ENCODE measurements at places on chromosomes 4 and X.

DNA sequence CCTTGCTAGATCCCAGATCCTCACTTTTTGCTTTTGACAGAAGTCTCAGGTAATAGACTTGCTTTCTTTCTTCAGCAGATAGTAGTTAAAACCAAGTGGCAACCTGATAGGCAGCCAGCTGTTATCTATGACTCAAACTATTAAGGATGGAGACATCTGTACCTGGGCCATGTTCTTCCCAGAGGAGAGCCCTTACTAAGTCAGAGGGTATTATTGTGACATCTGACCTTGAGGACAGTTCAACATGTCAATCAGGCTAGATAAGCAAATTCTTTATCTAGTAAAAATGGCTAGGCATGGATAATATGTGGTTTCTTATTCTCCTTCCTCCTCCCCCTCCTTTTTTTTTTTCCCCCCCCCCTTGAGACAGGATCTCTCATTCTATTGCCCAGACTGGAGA lies 39.2 kb downstream of the TRIM2 start:
- DNase-seq: no peak

- no peak for DNase-seq
These were observed 32.5 kb upstream of the TMPRSS11F start for GRCh38 chr4:68162196-68162595.

DNA sequence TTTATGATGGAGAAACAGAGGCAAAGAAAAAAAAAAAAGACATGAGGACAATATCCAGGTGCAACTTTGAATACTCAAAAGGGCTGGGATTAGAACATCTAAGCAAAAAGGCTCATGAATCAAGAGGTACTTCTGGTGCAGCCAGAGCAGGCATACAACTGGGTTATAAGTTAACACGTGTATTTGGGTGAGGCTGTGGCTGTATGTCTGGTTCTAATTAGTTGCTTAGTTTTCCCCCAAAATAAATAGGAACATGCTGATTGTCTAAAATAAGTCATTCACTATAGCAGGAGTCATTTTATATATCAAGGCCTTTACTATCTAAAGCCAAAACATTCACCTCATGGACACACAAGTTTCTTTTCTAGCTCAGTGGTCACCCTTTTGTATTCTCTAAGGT lies 20.2 kb downstream of the NHS start:
- DNase-seq: no peak

DNA sequence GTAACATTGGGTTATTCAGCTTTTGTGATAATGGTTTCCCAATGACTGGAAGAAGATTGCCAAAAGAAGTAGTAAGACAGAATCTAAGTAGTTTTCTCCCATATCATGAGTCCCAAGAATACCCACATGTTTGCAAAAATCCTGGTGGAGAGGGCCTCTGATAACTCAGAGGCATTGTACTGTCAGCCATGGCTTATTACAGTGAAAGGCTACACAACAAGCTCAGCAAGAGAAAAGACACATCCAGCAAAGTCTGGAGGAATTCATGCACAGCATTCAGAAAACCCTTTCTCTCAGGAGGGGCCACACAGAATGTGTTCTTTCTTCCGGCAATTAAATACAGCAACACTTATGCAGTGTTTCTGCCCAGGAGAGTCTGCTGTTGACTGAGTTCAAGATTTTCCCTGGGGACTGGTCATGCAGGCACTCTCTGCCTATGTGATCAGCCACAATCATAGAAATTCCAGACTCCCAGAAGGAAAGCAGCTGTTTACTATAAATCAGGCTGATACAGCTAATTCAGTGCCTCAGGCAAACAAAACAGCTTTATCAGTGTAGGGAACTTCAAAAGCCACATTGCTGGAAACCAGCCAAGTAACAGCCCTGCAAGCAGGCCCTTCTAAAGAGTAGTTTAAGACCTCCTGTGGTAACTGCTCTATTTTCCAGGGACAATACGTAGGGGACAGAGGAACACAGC lies 937.1 kb downstream of the CCSER1 start:
- DNase-seq: peak; percentile 11

DNA sequence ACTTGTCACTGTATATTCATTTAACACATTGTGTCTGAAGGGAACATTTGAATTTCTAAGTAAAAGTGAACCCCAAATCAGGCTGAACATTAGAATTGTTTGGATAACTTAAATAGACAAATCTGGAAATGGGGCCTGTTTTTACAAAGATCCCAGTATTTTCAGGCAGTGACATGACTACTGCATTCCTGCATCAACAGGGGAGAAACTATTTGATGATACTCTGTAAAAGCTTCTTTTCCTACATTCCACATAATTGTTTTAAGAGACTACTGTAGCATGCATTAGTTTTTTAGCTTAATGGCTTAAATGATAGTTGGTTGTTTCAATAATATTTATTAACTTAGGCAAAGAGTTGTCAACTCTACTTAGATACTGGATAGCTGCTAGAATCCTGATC lies 127.0 kb downstream of the PDS5A start:
- DNase-seq: no peak

DNA sequence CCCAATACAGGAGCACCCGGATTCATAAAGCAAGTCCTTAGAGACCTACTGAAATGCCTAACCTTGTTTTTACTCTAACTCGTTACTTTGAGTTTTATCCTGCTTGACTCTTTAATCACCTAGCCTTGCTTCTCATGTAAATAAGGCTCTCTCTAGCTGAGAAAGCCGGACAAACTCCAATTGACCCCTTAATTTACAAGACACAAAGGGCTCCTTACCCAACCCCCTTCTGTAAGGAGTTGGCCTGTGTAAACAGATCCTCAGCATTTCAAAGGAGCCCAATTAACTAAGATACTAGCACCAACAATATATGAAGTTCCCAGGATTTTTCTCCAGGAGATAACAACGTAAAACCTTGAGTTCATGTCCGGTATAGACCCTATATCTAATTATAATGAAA lies 61.7 kb downstream of the CT47B1 start:
- DNase-seq: no peak

GRCh38 chr4:137558951-137559350 lies 26.7 kb upstream of the PCDH18 start:
- no peak for DNase-seq

GRCh38 chrX:118764122-118764521 lies 36.7 kb downstream of the IL13RA1 start:
- DNase-seq: no peak

- DNase-seq: no peak
These were observed 14.4 kb upstream of the CC2D2A start for GRCh38 chr4:15455290-15455689.

DNA sequence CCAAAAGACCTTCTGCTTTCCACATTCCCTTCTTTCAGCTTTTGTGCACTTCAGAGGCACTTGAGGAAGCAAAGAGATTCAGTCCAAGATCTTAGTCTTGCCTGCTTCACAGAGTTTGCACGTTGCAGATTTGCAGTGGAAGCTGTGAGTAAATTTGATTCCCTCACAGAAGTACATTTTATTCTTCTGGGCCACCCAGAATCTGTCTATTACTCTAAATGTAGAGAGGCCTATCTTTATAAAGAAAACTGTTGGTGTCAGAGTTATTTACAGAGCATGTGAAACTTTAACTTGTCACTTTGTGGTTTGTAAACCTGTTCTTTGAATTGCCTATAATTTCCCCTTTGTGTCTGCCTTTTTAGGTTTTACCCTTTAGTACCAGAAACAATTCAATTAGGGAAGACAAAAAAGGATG lies 15.5 kb downstream of the SPRY1 start:
- DNase-seq: no peak

- DNase-seq: no peak
These were observed 1999.0 kb downstream of the ARAP2 start for GRCh38 chr4:34245276-34245675.

DNA sequence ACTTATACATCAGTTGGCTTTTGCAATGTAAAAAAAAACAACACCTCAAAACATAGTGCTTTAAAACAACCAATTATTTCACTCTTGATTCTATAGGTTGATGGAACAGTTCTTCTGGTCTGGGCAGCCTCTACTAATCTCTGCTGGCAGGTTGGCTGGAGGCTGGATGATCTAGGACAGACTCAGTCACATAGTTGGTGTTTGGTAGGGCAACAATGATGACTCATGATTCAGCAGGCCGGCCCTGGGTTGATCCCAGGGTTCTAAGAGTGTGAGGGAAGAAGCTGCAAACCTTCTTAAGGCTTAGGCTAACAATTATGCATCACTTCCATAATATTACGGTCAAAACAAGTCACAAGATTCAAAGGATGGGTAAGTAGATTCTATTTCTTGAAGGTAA lies 558.2 kb downstream of the ZNF674 start:
- peak; percentile 1 for DNase-seq

- no peak for DNase-seq
These were observed 45.9 kb downstream of the CDKL5 start for GRCh38 chrX:18471296-18471695.

- no peak for DNase-seq
These were observed 243.6 kb upstream of the DKK2 start for GRCh38 chr4:107279733-107280132.

- no peak for DNase-seq
These were observed 196.8 kb downstream of the IL15 start for GRCh38 chr4:141833209-141833608.

DNA sequence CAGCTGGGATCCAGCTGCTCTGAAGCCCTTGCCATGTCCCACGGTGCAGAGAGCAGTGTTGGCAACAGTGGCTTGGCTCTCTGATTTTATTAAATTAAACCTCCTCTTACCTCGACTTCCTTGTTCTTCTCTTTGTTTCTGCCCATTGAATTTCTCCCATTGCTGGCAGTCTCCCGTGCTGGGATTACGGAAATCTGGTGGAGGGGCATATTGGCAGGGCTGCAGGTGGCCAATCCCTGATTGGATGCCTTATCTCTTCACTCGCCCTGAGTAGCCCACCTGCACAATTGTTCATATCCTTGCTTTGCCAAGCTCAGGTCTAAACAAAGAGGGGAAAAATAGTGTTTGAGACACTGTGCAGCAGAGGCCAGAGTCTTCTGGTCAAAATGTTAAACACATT lies 493.9 kb downstream of the TMA16 start:
- no peak for DNase-seq

- DNase-seq: no peak
These were observed 106.4 kb downstream of the AMELX start for GRCh38 chrX:11399489-11400094.

- no peak for DNase-seq
These were observed 6.7 kb downstream of the BBS12 start for GRCh38 chr4:122739174-122739573.

- DNase-seq: no peak
These were observed 36.4 kb upstream of the ADH4 start for GRCh38 chr4:99180382-99181070.

GRCh38 chrX:132412208-132412607 lies 76.6 kb downstream of the MBNL3 start:
- DNase-seq: no peak

- no peak for DNase-seq
These were observed 7.3 kb upstream of the CUL4B start for GRCh38 chrX:120568035-120568434.

- DNase-seq: no peak
These were observed 161.2 kb upstream of the AMOT start for GRCh38 chrX:113001836-113002235.

GRCh38 chrX:118973389-118974087 lies 880 bp upstream of the LONRF3 start:
- no peak for DNase-seq

DNA sequence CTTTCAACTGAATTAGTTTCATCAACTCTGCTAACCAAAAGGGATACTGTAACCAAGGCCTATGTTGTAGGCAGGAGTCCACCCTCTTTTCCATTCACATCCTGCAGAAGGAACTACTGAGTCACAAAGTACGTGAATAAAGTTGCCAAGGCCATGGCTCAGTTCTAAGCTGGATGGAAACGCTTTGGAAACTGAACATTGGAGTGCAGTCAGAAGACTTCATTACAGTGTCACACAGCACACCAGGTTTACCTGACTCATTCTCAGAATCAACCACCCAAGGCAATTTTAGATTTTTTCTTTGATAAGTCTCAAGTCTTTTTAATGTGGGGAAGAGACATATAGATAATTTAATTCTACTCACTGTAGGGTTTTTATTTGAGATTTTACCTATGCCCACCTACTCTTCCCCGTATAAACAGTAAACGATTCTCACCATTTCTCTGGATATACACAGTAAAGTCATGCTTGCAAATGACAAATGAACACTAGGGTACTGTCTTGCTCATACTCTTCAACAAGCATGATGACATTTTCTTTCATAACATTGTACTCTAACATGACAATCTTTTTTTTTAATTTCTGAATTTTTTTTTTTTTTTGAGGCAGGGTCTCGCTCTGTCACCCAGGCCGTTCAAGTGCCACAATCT lies 58.9 kb upstream of the RBM47 start:
- DNase-seq: no peak

DNA sequence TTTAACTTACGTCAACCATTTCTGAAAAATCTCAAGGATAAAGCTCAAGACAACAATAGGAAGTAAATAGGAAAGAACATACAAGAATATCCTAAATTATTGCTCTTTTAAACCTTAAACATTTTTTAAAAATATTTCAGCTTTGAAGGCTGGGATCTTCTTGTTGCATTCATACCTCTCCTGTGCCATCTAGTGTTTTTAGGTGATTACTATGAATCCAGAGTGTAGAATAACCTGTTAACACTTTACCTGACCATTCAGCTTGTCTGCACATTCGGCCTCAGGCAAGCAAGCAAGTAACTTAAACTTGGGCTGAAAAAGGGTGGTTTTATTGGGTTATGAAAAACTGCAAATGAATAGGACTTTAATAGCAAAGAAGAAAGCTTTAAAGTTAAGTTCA lies 507.8 kb upstream of the INTU start:
- no peak for DNase-seq

Data from HTR-8/SVneo (cell line).